Inflammatory macrophage (primary cell): ENCODE measurements at places on chromosomes 12 and 14.
A peak's percentile ranks its signal among the peaks of the same experiment; 100 is the strongest.

GRCh38 chr14:56400109-56400825 lies 179.3 kb upstream of the TMEM260 start:
- no peak for DNase-seq

GRCh38 chr14:101833045-101833444 lies 71.5 kb downstream of the PPP2R5C start:
- no peak for DNase-seq

DNA sequence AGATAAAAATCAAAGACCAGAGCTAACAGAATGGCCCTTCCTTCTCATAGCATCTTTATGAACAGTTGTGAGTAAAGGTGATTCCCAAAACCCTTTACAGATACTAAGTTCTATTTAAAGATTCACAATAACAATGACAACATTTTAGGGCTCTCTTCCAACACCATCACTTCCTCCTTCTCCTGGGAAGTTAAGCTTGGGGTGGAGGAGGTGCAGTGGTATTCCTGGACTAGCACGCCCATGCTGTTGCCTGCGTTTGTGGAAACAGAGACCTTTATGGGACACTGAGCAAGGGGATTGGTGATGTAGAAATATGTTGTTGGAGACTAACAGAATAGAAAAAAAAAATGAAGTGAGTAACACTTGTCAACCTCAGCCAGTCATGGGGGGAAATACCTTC lies 22.5 kb downstream of the SYNE2 start:
- no peak for DNase-seq

GRCh38 chr14:51323492-51323891 lies 83.4 kb downstream of the TMX1 start:
- DNase-seq = no peak

- DNase-seq = peak; percentile 46
These were observed 84.4 kb downstream of the C2CD5 start for GRCh38 chr12:22459838-22460490.

- peak; percentile 16 for DNase-seq
These were observed 43.5 kb downstream of the DNAI7 start for GRCh38 chr12:25151476-25151875.

DNA sequence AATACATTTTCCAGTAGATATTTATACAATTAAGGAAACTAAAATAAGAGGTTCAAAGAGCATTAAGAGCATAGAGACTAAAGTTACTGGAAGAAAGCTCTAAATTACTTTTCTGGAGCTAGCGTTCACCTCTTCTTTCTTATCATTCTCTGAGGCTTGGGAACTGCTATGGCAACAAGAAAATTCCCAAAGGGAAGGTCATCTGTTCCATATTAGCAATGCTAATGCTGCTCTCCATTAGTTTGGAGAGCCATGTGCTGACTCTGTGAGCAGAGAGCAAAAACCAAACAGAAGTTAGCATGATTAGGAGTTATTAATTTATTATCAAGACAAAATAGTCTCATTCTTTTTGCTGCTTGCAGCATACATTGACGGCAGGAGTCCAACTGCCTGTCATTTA lies 143.1 kb upstream of the SLC16A7 start:
- no peak for DNase-seq

GRCh38 chr12:41486718-41487117 lies 298.6 kb downstream of the PDZRN4 start:
- DNase-seq = no peak

DNA sequence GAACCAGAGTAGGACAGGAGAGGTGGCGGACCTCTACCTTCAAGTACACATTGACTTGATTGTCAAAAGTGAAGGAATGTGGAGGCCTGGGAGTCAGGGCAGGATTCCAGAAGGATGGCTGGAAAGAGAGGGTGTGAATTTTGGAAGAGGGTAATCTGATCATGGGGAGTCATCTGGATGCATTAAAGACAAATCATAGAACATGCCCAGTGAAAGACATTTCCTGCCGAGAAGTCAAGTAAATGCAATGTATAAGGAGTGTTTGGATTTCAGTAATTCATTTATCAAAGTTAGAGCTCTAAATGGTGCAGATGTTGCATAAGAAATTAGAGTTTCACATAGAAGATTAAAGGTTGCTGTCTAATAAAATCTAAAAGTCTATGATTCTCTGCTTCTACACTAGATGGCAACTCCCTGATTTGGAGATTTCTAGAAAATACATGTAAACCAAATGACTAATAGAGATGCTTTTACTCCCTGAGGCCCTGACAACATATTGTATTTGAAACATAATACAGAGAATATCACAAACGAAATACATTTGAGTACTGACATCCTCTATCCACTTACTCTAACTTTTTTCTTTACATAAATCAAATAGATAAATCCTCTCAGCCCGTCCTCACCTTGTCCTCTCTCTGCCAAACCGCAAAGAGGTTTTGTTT lies 91.3 kb downstream of the KCNA5 start:
- DNase-seq = no peak

- peak; percentile 13 for DNase-seq
These were observed 86.5 kb upstream of the CEP83 start for GRCh38 chr12:94545935-94546771.
